ENCODE measurements at places on chromosomes 2 and 18.

- DNase-seq: no peak
These were observed 38.7 kb downstream of the PLEKHB2 start for GRCh38 chr2:131143803-131144202.

- no peak for DNase-seq
These were observed 159.1 kb downstream of the PPP1R1C start for GRCh38 chr2:182144776-182145165.

DNA sequence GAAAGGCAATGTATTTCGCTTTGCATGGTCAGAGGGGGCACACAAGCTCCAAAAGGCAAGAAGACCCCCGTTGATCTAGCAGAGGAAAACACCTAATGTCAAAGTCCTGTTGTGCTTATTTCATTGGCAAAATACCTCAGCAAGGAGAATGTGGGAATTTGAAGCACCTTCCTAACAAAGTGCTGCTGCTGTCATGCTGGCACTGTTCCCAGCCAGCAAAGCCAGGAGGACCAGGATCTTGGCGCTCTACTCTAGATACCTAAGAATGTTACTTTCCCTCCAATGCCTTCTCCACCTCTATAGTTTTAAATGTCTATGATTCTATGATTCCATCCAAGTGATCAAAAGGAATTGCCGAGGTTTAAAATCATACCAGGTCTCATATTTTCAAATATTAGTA is 867.9 kb upstream of the POU3F3 start:
- no peak for DNase-seq

DNA sequence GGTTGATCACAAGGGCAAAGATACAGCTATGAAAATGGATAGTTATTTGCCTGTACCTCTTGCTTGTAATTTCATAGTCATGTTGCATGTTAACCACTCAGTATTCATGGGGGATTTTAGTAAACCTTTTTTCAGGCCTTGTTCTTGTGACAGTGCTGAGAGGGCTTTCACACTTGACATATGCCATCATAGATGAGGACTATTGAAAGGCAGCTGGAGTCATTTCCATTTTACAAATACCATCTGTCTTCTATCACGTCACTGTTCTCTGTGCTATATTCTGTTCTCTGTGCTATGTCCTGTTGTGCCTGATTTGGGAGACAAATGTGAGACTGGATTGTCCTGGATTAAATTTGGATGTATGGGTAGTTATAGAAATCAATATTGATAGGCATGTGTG is 131.7 kb downstream of the LYPD6B start:
- DNase-seq: no peak

Measured in ecto neural progenitor cell (in vitro differentiated cells).